NCI-H446 treated with DMSO at 0.1 percent for 48 hours (cell line): ENCODE measurements at places on chromosomes 6 and 20.

- DNase-seq: no peak
Observed at GRCh38 chr6:160781298-160781697, 79.3 kb downstream of the PLG start.

GRCh38 chr20:63061051-63061770, 54.4 kb upstream of the BHLHE23 start:
- no peak for DNase-seq

DNA sequence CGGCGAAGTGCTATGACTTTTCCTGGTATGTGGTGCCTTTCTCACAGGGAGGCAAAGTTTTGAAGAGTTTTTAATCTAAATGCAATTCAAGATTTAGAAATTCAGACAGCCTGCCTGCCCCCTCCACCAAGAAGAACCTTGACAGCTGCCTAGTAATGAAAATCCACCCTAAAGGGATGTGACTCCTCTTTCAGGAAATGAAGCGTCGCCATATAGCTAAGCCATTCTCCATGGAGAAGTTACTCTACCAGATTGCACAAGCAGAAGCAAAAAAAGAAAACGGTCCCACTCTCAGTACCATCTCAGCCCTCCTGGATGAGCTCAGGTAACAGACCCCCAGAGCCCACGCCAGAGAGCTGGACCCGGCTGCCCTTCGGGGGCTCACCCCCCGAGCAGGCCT, 150.1 kb downstream of the DTNBP1 start:
- DNase-seq: no peak

DNA sequence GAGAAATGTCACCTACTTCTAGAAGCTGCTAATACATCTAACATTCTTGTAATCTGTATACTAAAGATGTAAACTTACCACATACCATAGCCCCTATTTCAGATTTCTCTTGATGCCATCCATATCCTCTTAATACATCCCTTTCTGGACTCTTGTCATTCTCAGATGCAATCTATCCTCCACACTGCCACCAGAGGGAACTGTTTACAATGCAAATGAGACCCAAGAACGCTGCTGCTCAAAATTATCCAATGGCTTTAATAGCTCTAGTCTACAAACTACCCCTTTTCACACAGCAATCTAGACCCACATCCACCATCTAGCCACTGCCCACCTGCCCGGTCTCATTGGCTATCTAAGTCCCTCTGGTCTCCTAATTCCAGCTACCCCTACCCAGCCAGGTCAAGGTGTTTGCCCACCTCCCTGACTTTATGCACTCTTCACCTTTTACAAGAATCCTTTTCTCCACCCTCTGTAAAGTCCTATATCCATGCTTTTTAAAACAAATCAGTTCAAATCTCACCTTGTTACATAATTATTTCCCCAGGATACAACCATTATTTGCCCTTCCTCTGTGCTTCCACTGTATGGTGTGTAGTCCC, 14.8 kb downstream of the FAXC start:
- no peak for DNase-seq

GRCh38 chr6:33080127-33081089, 4.6 kb downstream of the HLA-DPB1 start:
- DNase-seq: no peak

- DNase-seq: no peak
Observed at GRCh38 chr20:44406572-44407137, 51.2 kb downstream of the HNF4A start.

- DNase-seq: peak; percentile 76
Observed at GRCh38 chr20:4014031-4014474, 1.3 kb downstream of the RNF24 start.

DNA sequence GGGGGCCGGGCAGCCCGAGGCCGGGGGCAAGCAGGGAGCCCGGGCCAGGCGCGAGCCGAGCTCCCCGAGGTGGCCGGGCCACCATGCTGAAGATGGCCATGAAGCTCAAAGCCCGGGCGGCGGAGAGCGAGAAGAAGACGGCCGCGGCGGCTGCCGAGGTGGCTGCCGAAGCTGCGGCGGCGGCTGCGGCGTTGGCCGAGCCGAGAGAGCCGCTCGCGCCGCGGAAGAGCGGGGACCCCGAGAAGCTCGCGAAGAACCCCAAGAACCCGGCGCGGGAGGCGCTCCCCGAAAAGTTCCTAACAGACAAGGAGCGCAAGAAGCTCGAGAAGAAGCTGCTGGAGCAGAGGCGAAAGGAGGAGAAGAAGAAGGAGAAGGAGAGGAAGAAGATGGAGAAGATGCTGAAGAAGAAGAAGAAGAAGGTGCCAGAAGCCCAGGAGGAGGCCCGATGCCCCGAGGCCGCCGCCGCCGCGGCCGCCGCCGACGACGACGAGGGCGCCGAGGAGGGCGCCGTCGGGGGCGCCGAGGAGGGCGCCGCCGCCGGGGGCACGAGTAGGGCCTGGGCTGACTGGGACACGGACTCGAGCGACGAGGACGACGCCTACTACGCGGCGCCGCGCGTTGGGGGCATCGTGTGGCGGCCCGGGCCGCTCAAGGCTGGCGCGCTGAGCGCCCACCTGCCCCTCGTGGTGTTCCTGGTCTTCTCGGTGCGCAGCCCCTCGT, 37.4 kb downstream of the GNAS start:
- DNase-seq: no peak

- no peak for DNase-seq
Observed at GRCh38 chr6:109460161-109460829, 4.7 kb upstream of the MICAL1 start.

GRCh38 chr6:109296452-109296851, 85.8 kb downstream of the CD164 start:
- DNase-seq: no peak

DNA sequence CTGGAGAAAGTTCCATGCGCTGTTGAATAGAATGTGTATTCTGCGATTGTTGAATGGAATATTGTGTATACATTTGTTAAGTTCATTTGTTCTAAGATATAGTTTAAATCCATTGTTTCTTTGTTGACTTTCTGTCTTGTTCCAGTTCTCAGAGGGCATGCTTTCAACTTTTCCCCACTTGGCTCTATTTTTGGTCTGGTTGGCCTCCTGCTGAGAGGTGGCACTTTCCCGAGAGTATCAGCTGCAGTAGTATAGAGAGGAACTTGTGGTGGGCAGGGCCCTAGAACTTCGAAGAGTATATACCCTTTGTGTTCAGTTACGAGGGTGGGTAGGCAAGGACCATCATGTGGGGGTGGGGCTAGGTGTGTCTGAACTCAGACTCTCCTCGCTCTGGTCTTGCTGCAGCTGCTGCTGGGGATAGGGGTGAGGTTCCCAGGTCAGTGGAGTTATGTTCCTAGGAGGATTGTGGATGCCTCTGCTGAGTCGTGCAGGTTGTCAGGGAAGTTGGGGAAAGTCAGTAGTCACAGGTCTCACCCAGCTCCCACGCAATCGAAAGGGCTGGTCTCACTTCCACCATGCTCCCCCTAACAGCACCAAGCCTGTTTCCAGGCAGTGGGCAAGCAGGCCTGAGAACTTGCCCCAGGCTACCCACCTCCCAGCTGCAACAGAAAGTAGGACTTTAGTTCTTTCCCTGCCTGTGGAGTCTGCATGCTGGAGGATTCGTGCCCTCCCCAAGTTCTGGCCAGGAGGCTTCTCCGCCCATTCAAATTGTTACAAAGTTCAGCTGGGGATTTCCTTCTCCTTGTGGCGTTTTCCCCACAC, 118.9 kb upstream of the SSTR4 start:
- DNase-seq: no peak
